Testis (tissue), 5 donors: ENCODE measurements at places on chromosomes 12 and 14.

DNA sequence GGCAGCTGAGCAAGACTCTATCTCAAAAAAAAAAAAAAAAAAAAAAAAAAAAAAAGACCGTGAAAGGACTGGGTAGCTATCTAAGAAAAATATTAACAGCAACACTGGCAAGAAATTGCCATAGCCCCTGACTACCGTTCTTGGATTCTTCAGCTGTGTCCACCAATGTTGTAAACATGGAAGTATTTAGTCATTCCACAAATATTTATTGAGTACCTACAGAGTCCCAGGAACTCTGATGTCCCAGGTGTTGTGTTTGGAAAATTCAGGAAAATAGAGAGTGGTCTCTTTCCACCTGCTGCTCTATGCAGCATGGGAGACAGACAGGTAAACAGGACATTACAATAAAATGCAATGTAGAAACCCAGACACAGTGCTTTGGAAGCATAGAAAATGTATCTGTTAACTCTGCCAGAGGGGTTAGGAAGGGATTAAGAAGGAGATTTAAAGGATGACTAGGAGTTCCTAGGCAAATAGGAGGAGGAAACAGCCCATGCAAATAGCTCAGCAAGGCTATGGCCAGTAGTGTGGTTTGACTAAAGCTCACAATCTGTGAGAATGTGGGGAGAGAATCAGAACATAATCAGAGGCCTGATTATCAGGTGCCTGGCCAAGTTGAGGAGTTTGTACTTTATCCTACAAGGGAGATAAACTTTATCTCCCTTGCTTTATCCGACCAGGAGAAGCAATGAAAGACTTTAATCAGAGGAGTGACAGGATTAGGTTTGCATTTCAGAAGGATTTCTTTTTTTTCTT, 2.1 kb upstream of the DLST start:
- DNase-seq = no peak

DNA sequence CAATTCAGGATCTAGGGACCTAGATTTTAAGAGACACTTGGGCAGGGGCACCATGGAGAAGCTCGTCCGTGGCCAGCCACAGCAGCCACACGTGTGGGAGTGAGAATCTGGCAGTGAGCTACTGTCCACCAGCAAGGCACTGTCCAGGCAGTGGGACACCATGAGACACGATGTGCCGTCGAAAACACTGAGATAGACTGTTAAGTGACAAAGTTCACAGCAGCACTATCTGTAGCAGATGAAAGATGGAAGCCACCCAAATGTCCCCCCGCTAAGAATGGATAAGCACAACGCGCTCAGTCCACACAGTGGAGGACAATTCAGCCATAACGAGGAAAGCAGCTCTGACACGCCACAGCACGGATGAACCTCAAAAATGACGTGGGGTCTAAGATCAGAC, 19.7 kb downstream of the RILPL1 start:
- DNase-seq = no peak

GRCh38 chr14:22472935-22473854, 115.8 kb downstream of the DAD1 start:
- peak; percentile 58 for DNase-seq

DNA sequence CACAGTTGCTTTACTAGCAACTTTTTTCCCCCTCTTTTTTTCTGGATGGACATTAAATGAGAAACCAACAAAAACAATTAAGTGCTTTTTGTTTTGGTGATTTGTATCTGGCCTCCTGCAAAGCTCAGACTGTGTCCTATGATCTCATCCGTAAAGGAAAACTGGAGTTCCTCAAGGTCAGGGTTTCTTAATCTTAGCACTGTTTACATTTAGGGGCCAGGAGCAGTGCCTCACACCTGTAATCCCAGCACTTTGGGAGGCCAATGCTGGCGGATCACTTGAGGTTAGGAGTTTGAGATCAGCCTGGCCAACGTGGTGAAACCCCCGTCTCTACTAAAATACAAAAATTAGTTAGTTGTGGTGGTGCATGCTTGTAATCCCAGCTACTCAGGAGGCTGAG, 28.0 kb downstream of the ENTPD5 start:
- no peak for DNase-seq

DNA sequence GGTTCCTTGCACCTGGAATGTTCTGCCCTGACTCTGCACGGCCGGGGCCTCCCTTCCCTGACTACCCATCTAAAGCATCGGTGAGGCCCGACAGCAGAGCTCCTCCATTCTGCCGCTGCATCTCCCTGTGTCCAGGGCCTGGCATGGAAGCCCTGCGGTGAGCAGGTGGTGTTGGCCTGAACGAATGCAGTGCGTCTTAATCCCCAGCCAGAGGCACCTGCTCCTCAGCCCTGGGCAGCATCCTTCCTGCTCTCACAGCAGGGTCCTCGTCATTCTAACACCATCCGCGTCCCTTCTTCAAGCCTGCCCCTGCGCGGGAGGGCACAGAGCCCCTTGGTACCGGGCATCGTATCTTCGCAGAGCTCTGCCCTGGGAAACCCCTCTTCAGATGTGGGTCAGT, 15.4 kb downstream of the BEGAIN start:
- no peak for DNase-seq

GRCh38 chr14:20501346-20501745, 4.0 kb upstream of the RNASE10 start:
- no peak for DNase-seq

DNA sequence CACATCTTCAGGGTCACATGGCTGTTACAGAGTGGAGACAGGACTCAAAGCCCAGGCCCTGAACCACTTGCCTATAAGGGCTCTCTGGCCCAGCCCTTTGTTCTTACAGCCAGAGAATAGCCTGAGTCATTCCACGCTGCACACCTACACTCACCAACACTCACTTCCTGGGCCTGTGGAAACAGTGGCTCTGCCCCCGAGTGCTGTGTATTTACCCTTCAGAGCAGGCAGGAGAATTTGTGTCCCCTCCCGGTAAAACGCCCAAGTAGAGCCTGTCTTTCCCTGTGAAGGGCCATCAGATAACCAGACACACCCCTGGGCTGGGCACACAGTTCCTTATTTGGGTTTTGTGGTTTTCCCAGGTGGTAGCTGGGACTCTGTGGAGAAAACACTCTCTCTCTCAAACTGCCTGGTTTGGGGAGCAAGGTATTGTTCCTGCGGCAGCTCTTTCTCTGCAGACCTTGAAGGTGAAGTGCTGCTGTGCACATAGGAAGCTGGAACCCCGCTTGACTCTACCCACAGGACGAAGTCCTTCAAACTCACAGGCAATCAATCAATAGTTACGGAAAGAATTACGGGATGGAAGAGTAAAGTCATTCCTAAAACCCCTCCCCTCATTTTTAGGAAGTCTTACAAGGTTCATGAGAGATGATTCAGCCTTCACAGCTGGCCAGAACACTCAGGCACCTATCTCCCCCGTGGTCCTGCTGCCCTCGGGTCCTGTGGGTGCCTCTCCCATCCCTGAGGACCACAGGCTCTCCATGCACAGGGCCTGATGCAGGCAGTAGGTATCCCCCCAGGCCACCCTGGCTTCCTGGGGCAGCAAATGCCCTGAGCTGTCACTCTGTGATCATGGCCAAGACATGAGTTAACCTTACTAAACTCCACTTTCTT, 20.3 kb downstream of the FIGNL2 start:
- no peak for DNase-seq

GRCh38 chr12:27583057-27583797, 59.2 kb downstream of the PPFIBP1 start:
- peak; percentile 68 for DNase-seq

DNA sequence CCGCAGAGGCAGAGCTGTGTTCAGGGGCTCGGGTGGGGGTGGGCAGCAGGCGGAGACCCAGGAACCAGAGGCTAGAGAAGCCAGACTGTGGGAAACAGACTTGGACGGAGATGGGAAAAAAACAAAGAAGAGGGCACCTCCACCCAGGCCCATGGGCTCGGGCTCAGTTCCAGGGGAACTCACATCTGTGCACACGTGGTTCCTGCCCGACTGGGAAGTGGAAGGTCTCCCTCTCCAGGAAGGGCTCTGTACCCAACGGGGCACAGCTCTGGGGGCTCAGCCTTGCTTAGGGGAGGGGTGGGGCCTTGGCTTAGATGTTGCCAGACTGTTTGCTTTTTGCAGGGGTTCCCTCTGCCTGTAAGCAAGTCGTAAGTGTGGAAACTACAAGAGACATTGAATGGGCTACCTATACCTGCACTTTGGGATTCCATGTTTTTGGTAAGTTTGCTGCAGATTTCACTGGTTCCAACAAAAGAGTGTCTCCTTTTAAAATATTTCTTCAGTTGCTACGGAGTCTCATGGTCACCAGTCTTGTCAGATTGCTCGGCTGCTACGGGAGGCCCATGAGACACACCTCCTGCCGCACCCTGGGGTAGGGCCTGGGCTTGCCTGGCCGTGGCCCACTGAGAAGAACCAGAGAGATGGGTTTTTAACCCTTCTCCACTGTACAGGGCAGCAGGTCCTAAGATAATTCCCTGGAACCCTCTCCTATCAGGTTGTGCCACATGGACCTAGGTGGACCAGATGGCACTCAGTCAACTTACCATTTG, 127.6 kb upstream of the EVL start:
- DNase-seq = no peak

- DNase-seq = no peak
Observed at GRCh38 chr14:20818861-20819260, 16.2 kb upstream of the RNASE1 start.

GRCh38 chr12:104427547-104427938, 29.2 kb upstream of the CHST11 start:
- DNase-seq = no peak

GRCh38 chr14:58491593-58491992, 64.1 kb downstream of the KIAA0586 start:
- DNase-seq = no peak

- no peak for DNase-seq
Observed at GRCh38 chr12:66971816-66972215, 292.9 kb upstream of the GRIP1 start.

DNA sequence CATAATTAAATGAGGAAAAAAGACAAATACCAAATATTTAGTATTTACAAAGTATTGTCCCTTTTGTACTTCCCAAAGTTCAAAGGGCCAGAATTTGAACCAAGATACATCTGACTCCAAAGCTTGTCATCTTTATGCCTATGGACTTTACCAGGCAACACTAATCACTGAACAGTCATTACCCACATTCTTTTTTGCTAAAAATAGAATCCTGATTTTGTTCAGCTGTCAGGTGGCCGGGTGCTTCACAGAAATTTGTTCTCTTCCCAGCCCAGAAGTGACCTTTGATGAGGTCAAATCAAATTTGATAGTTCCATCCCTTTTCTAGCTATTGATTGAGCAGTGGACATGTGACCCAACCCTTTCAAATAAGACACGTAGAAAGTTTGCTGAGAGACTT, 121.6 kb downstream of the LLPH start:
- DNase-seq = no peak

GRCh38 chr12:24554612-24555295, 394.1 kb downstream of the BCAT1 start:
- DNase-seq = no peak

DNA sequence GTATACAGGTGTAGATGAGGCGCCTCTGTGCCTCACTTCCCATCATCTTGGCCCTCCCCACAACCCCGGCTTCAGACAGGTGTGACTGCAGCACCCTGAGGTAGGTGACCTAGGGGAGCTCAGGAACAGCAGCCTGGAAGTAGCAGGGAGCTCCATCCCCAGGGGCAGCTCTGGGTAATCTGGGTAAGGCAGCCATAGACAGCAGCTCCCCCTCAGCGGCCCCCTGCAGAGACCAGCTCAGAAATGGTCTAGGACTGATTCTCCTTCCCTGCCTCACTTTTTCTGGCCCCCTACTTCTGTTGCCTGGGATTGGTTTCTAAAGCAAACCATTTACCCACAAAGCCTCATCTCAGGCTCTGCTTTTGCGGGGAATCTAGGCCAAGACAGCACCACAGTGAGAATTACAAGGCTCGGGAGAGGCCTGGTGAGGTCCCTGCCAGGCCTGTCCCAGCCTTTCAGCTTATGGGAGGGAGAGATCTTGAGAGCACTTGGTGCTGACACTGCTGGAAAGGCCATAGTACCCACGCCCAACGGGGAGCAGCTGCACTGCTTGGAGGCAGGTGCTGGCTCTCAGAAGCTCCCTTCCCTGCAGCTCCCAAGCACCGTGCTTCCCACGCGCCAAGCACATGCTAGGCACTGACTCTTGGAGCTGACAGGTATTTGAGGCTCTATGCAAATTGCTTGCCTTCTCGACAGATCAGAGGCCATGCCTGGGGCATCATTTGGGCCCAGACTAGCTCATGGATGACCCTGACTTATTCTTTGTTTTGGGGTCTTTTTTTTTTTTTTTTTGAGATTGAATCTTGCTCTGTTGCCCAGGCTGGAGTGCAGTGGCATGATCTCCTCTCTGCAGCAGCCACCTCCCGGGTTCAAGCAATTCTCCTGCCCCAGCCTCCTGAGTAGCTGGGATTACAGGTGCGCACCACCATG, 45.1 kb upstream of the TRAF3 start:
- no peak for DNase-seq

DNA sequence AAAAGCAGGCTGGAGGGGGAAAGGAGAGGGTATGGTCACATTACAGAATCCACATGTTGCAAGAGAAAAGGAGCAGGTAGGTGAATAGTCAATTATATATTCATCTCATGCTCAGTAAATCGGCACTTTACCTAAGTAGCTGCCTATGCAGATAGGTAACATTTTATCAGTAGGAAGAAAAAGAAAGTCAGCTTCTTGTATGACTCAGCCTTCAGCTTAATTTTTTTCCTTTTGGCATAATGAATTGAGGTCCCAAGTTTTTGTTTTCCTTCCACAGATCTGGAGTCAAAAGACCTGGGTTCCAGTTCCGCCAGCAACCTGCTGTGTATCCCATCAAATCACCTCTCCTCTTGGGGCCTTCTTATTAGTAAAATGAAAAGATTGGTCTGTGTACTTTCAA, 6.0 kb upstream of the ACSM4 start:
- DNase-seq = no peak
